ENCODE measurements at places on chromosomes 4 and X. TPM values are rescaled to one million over a fixed set of nuclear protein-coding genes. Genes with fewer than 3 reads are reported as not detected.

DNA sequence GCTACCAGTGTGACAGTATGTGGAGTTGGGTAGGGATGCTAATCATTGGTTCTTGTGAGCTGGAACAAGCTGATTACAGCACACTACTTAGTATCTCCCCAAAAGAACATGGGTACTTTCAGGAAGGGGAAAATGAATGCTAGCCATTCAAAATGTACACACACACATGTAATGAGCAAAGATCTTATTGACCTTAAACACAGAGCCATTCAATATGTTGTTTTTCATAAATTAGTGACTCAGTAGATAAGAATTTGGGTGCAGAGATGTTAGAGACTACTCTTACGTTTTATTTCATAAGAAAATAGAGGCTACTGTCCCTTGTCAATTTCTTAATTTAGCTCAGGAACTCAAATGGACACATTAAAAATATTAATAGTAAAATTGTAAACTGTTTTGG lies 509.5 kb upstream of the ATOH1 start:
- DNase-seq, result no peak

Gene SH3BP2
- 54.4 TPM for polyA plus RNA-seq

DNA sequence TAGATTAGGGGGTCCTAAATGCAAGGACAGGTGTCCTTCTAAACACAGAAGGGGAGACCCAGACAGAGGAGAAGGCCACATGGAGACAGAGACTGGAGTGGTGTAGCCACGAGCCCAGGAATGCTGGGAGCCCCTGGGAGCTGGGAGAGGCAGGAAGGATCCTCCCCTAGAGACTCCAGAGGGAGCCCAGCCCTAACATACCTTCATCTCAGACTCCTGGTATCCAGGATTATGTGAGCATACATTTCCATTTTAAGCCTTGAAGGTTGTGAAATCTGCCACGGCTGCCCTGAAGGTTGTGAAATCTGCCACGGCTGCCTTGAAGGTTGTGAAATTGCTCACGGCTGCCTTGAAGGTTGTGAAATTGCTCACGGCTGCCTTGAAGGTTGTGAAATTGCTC lies 148.4 kb downstream of the ASMT start:
- DNase-seq, result no peak

DNA sequence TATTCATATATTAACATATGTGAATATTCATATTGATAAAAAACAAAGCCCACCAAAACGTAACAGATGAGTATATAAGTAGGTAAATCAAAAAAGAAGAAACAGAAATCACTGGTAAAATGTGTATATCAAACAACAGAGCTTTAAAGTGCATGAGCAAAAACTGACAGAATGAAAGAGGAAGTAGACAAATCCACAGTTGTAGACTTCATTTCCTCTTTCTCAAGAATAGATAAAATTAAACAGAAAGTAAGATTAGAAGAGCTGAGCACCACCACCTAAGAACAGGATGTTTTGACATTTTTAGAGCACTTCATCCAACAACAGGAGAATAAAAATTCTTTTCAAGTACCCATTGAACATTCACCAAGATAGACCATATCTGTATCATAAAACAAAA lies 64.6 kb downstream of the CNKSR2 start:
- no peak for DNase-seq

DNA sequence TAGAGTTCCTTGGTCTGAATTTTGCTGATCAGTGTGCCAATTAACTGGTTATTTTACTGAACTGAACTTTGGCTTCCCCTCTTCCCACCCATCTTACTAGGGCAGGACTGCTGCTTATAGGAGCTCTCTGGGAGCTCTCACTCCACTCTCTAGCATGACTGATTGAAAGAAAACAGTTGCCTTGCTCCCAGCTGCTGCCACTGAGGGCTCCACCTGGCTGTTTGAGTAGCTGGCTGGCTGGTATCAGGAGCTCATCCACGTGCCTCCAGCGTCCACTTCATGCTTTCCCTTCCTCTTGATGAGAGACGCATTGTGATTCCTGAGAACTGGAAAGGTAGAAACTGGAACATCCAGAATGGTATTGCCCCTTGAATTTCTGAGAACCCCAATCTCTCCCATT lies 73.0 kb upstream of the KLHL13 start:
- no peak for DNase-seq

DNA sequence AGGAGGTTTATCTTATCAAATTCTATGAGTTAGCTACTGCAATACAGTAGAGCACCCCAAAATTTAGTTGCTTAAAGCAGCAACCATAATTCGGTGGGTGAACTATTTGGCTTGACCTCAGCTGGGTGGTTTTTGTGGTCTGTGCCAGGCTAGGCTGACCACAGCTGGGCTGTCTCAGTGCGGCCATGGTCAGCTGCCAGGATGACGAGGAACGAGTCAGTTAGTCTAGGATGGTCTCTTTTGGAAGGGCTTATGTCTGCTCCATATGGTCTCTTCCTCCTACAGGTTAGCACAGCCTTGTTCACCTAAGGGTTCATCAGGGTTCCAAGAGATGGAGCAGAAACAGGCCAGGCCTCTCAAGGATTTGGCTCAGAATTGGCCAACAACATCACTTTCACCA lies 210.4 kb downstream of the PALLD start:
- no peak for DNase-seq

- DNase-seq, result no peak
Measured at GRCh38 chr4:31261632-31262031, 541.5 kb downstream of the PCDH7 start.

DNA sequence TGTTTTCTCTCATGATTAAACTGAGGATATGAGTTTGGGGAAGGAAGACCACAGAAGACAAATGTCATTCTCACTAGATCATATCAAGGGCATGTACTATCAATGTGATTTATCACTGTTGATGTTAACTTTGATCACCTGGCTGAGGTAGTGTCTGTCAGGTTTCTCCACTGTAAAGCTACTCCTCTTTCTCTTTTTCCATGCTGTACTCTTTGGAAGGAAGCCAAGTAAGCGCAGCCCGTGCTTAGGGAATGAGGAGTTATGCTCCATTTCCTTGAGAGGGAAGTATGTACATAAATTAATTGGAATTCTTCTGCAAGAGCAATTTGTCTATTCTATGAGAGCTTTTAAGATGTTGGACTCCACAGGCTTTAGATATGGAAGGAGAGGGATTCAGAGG lies 4.0 kb upstream of the KANTR start:
- no peak for DNase-seq

GRCh38 chrX:45322820-45323219 lies 122.1 kb upstream of the DIPK2B start:
- no peak for DNase-seq

- no peak for DNase-seq
Measured at GRCh38 chr4:53830511-53830910, 233.9 kb downstream of the CHIC2 start.

GRCh38 chrX:74536832-74537371 lies 77.5 kb downstream of the RLIM start:
- DNase-seq, result no peak

- no peak for DNase-seq
Measured at GRCh38 chr4:142366769-142367181, 479.3 kb downstream of the INPP4B start.

Gene STS
- 2.6 TPM for polyA plus RNA-seq

DNA sequence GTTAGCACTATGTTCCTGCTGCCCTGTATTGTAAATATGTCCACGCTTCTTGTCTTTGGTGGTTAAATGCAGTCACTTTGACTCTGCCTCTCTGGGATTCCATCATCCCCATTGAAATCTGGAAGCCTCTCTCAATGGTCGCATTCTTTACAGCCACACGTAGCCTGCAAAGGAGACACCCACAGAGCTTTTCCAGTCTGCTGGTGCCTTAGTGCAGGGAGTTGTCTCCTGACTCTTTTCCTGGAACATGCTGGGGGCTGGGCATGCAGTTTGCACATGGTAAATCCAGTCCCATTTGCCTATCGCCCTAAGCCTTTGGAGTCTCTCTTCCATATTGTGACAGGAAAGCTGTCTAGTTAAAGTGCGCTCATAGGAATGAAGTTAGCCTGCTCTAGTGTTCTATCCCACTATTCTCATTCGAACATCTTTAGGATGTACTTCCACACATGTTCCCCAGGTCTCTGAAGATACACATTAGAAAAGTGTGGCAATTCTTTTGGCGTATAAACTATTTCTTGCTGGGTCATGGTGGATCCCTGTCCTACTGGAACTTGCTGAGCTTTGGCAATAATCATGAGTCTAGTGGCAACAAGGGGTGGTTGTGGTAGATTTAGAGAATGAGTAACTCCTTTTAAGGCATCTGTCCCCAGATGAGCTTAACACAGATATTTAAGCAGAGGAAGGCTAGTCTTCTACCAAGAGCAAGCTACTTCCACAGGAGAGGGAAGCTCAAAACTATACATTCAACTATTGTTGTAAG lies 33.7 kb downstream of the COQ2 start:
- DNase-seq, result no peak

Gene GNRHR
- 0.15 TPM for polyA plus RNA-seq

DNA sequence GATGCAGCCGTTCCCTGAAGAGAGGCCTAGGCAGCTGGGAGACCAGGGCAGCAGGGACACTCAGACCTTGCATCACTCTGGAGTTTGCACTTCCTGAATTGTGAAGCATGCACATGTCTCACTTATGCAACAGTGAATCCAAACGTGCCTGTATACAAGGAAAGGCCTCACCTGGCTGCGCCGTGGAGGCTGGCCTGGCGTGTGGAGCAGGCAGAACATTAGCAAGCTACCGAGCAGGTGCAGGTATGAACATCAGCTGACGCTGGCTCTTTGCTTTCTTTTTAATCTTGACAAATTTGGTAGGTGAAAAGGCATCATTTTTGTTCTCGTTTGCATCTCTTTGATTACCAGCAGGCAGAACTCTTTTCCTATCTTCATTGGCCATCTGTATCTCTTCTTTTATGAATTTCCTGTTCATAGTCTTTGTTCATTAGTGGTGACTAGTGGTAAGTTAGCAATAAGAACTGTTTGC lies 37.1 kb upstream of the IRAK1 start:
- DNase-seq, result peak; percentile 35

- DNase-seq, result no peak
Measured at GRCh38 chrX:53356186-53356585, 66.3 kb downstream of the SMC1A start.

DNA sequence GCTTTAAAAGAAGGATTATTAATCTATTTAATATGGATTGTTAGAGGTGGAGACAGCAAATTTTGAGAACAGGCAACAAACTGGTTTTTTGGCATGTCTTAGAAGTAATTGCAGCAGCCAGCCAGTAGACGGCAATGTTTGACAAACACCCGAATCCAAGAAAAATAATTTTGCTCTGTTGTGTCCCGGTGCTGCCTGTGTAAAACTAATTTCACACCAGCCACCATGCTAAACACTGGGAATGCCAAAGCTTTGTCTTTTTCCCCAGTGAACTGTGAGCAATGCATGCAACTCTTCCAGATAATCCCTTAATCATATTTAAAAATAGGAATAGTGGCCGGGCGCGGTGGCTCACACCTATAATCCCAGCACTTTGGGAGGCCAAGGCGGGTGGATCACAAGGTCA lies 25.9 kb downstream of the SMIM31 start:
- DNase-seq, result no peak

DNA sequence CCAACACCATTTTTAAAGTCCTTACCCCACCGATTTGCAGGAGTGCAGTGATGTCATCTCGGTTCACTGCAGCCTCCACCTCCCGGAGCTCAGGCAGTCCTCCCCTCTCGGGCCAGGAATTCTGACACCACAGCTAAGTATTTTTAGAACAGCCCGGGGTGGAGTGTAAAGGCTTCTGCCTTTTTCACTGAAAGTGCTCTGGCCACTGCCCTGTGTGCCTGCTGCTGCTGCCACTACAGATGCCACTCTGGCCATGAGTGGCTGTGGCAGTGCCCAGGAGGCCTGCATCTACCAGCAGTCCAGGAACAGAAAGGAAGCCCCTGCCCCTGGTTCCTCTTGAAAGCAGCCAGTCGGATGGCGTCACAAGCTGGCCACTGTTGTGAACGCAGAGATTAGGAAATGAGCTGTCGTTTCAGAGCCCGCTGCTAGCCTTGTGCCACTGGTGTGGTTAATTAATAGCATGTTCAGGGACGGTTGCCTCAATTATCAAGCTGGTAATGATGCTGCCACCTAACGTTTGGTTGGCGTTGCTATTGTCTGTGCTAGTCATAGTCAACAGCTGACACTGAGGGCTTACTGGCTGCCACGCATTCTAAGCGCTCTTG lies 23.6 kb upstream of the TBC1D14 start:
- peak; percentile 37 for DNase-seq

Gene SRPK3
- not detected for polyA plus RNA-seq

Gene EDNRA
- polyA plus RNA-seq, result 0.71 TPM

- DNase-seq, result no peak
Measured at GRCh38 chr4:113469926-113470325, 291.6 kb downstream of the CAMK2D start.

- no peak for DNase-seq
Measured at GRCh38 chr4:41124916-41125548, 89.3 kb downstream of the APBB2 start.

Gene CTAG1B
- polyA plus RNA-seq, result not detected

DNA sequence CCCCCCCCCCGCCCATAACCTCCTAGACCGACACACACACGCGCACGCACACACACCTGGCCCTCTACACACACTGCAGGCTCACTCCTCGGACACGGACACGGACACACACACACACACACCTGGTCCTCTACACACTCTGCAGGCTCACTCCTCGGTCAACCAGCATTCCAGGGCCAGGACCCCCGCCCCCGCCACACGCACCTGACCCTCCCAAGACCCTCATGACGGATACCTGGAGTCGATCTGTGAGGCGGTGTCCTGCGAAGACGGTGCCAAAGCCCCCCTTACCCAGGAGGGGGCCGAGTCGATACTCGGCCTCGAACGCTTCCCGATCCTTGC lies 552 bp downstream of the PIM2 start:
- DNase-seq, result no peak

GRCh38 chr4:159013692-159014091 lies 89.2 kb upstream of the RAPGEF2 start:
- DNase-seq, result no peak

- no peak for DNase-seq
Measured at GRCh38 chr4:43391069-43391468, 498.6 kb downstream of the GRXCR1 start.

DNA sequence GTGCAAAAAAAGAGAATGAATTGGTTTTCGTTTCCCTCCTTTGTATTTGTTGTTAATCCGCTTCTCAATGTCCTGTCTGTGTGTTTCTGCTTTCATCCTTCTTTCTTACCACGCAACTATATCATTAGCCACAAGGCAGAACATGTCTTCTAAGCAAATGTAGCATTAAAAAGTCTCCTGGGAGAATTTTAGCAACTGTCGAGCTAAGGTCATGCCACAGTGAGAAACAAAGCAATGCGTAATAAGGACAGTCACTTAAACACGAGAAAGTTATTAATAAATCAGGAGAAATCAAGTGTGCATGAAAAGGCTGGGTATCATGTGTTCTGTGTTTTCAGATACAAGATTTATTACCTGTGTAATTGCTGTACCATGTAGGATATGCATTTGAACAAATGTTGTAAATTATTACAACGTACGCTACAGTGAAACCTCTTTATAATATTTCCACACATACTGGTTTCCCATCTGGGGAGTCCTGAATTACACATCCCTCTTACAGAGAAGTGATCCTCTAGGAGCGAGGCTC lies 890.8 kb downstream of the TRIML1 start:
- DNase-seq, result no peak

DNA sequence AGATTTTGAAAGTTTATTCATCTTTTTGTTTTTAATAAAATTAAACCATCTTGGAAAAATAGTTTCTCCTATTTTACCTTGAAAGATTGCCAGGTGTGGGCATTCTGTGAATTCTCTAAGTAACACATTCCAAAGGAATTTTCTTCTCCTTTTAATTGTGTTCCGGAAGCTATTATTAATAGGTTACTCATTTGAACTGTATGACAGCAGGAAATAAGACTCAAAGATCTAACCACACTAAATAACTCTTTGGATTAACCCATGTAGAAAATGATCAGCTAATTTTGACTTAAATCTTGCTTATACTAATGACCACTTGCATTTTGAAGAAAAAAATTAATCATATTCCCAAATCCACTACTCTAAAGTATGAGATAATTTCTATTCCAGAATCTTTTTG lies 17.6 kb upstream of the CCNI start:
- no peak for DNase-seq

Gene PNPLA4
- 15.2 TPM for polyA plus RNA-seq
